ENCODE measurements at places on chromosomes 7 and 10.
A peak's percentile ranks its signal among the peaks of the same experiment; 100 is the strongest.

DNA sequence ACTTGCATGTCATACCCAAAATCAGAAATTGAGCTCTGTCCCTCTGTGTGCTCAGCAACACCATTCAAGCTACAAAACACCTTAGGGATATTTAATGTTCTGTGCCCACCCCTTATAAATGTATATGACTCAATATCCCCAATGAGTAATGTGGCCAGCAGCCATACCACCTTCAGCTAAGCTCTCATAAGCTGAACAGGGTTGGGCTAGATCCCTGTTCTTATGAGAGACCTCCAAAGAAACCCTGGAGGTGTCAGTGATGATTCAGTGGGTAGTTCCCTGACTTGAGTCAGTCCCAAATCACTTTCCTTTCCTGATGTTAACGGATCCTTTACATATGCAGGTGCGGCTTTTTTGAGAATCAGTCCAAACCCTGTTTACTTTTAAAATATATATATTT is 253.8 kb downstream of the CREB5 start:
- no peak for DNase-seq

DNA sequence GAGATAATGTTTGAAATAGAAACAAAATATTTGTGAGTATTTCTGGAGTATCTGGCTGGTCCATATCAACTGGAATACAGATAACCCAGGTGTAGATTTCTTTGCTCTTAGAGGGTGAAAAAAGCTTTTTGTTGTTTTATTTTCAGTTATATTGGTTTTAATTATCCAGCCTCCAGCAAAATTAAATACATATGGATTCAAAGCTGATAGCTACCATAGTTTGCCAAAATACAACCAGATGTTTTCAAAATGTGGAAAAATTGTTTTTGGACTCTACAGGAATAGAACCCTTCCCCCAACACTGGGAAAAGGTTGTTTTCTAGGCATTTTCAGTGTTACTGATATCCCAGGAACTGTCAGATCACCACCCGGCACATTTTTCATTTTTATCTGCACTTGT is 30.1 kb downstream of the LRRC17 start:
- DNase-seq = no peak

DNA sequence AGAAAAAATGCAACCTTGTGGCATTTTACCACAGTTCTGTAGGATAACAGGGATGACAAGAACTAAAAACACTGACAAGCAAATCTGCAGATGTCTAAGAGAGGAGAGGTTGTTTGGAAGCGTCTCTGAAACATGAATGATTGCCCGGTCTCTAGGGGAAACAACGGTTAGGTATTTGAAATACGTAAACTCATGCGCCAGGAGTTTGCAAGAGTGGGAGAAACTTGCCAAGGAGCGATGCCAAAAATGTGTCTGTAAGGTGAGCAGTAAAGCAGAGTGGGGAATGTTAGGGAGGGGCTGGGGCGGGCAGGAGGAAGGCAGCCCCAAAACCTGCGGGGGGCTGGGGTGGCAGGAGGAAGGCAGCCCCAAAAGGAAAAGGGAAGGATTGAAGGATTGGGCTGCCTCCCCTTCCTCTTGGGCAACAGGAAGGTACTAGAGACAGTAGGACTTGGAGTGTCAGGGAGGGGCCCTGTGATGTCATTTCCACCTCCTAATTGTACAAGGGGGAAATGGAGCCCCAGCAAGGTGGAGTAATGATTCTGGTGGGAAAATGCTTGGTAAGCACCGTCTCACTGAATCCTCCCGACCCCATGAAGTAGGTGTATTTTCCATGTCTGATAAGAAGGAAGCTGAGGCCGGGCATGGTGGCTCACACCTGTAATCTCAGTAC is 33.2 kb upstream of the PLEKHA1 start:
- DNase-seq = no peak

GRCh38 chr10:131846240-131847101 is 54.3 kb upstream of the PPP2R2D start:
- no peak for DNase-seq

DNA sequence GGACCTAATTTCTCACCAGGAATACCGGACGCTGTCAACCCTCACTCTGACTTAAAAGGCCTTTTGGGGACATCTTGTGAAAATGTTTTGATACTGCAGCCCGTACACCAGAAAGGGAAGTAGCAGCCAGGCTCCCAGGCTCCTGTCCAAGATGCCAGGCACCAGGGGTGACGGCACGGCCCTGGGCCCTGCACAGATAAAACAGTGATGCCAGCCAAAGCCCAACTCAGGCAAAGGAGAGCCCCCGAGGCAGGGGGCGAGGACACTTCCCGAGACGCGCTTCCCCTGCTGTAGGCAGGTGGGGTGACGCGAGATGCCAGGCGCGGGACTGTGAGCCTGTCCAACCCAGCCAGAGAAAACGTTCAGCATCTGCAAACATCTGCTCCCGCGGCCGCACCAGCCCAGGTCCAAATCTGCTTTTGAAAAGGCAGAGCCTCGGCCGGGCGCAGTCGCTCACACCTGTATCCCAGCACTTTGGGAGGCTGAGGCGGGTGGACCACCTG is 15.7 kb downstream of the ZFAND2A start:
- DNase-seq = no peak

- DNase-seq = no peak
Measured at GRCh38 chr10:60733826-60734225, 44.5 kb upstream of the CDK1 start.

DNA sequence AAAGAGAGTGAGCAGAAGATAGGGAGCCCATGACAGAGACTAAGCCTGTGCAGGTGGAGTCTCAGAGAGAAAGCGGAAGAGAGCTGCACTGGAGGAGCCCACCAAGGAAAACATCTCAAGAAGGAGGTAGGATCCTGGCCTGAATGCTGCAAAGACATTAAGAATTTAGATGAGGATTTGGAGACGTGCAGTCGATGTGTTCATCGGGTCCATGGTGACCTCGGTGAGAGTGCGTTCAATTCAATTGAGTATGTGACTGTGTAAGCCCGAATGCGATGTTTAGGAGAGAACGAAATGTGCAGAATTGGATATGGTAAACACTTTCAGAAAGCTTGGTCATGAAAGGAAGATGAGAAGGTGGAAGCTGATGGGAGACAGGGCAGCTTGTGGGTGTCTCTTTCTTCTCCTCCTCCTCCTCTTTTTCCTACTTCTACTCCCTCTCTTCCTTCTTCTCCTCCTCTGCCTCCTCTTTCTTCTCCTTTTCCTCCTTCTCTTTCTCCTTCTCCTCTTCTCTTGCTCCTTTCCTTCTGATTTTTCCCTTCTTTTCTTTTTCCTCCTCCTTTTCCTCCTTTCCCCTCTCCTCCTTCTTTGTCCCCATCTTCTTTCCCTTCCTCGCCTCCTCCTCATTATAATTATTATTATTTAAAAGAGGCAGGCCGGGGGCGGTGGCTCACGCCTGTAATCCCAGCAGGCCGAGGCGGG is 276.0 kb downstream of the RPS24 start:
- peak; percentile 13 for DNase-seq

DNA sequence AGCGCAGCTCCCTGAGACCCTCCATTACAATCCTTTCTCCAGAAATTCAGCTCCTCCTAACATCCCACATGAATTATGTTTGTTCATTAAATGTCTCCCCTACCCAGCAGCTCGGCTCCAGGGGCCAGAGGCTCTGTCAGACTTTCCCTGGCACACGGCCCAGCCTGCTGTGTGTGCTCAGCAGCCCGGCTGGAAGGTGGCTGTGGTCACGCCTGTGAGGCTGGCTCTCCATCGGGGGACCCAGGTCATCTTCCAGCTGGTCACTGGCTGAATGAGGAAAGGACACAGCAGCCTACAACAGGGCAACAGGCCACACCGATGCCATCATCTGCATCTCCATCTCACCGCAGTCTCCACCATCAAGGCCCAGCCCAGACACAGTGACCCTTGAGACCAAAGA is 219.8 kb downstream of the MAD1L1 start:
- no peak for DNase-seq

- DNase-seq = no peak
Measured at GRCh38 chr7:150434240-150434639, 16.2 kb upstream of the GIMAP8 start.

DNA sequence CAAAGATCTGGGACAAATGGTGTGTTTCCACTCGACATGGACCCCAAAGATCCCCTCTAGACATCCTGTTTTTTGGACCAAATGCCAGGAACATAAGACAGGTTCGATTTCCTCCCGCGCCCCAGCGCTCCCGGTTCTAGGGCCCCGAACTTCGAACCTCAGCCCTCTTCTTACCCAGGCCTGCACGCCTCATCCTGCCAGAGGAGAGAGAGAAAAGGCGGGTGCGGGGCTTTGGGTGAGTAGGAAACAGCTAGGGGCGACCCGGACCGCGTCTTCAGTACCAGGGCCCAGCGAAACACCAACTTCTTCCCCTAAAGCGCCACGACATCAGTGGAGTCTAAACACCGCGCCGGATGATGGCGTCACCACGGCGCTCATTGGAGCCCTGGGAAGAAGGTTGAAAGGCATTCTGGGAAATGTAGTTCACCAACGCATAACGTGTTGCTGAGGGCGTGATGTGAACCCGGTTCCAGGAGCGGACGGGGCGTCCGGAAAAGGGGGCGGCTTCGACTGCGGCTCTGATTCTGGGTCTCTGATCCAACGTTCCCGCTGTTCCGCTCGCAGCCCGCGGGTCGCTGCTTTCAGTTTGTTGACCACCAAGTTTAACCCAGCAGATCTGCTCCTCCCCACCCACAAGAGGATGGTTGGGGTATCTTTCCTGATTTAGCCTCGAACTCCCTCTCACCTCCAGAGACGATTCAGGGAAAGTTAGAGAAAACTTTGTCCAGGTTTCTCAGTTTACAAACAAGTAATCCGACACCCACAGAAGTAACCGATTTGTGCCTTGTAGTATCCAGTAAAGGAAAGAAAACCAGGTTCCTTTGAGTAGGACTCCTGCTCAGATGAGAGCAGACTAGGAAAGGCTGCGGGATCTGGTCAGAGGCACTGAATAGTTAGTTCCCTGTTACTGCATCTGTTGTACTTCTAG is at the start of gene BET1:
Gene BET1 (minus strand): TSS at position 332 of the 928 bp plus-strand sequence. CDS start 139 bp downstream, at position 193.
- peak; percentile 90 for DNase-seq

DNA sequence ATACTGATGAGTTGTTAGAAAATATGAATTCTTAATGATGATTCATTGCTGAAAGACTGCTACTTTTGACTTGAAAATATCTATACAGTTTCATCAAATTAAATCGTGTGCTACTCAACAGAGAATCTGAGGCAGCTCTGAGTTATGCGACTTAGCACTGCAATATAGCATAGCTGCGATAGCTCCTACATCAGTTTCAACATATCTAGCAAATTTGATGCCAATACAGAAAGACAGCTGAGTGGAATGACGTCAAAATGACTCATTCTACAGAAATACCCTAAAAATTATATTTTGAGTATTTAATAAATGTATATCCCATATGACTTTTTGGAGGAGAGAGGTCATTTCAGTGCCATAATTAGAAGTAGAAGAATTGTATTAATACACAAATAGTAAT is 1.1 kb upstream of the TARP start:
- no peak for DNase-seq

DNA sequence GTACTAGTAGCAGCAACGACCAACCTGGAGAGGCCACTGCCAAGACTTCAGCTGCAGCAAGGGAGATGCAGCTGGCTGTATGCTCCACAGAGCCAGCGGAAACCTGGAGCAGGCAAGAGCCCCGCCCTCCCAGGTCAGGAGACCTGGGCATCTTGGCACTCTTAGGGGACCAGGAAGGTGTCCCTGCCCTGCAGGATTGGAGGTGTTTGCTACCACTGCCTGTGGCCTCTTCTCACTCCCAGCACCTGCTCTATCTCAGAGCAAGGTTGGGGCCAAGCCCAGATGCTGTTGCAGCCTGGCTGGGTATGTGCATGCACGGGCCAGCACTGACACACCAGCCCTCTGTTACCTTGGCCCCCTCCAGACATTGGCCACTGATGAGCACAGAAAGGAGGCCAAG is 1512.8 kb downstream of the REEP3 start:
- DNase-seq = no peak

DNA sequence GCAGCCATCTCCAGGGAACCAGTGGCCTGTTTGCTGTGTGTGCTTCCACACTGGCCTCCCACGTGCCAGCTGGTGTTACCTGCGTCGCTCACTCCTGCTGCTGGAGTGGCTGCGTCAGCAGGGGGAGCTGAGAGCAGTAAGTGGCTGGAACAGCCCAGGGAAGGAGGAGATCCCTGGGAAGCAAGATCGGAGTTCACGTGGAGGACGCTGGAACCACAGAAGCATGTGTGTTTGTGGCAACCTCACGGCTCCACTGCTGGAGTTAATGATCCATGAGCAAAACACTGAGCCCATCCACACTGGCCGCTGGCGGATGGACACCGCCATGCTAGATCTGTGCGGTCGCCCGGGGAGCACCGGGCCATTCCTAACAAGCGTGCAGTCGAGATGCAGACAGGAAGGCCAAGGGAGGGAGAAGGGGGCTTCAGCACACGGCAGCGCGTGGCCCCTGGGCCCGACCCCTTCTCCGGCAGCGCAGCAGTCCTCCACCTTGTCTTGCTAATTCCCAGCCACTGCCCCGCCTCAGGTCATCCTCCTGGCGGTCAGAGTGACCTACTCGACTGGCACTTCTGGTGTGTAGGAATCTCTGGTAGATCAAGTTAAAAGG is 68.5 kb upstream of the EEPD1 start:
- DNase-seq = no peak

DNA sequence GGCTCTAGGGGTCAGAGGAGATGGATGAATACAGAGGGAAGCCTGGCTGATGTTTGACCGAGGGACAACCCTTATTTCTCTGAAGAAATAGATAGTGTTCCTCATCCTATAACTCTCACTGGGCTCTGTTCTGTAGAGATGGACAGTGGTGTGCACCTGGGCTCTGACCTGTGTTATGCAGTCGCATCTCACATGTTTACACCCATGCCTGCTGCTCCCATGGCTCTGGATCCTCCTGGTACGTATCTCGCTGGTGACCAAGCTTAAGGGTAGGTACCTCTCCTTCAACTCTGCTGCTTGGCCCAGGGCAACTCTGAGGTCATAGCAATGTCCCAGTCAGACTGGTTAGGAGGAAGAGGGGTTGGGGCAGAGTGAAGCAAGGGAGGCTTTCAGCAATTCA is 42.8 kb downstream of the ADRA2A start:
- peak; percentile 9 for DNase-seq

GRCh38 chr10:17910125-17910789 is 41.5 kb upstream of the SLC39A12 start:
- DNase-seq = no peak

GRCh38 chr7:90999989-91000979 is 263.9 kb upstream of the FZD1 start:
- no peak for DNase-seq

- no peak for DNase-seq
Measured at GRCh38 chr10:50422259-50422658, 170.9 kb upstream of the ASAH2 start.

- DNase-seq = no peak
Measured at GRCh38 chr7:151864081-151864480, 12.8 kb downstream of the PRKAG2 start.

DNA sequence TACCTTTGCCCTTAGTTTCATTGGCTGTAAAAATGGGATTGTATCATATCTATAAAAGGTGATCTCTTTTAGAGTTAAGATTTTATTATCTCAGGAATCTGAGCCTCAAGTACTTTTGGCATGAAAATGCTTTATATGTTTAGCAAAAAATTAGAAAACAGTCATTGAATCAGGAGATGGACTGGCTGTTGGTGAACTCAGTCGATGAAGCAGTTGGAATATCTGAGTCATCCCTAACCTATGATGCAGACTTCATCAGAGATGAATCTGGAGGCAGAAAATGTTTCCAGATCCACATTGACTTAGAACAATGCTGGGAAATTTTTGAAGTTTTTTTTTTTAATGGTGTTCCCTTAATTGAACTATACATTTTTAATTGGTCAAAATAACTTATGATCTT is 228.5 kb downstream of the SLC25A13 start:
- DNase-seq = no peak

GRCh38 chr7:113955157-113955556 is 36.3 kb upstream of the PPP1R3A start:
- DNase-seq = no peak

- DNase-seq = no peak
Measured at GRCh38 chr7:74069790-74070618, 13.6 kb upstream of the LIMK1 start.

GRCh38 chr10:33869028-33869427 is 534.6 kb upstream of the NRP1 start:
- DNase-seq = no peak
